Neural crest cell (in vitro differentiated cells): ENCODE measurements at places on chromosomes 7 and 10. TPM values are rescaled to one million over a fixed set of nuclear protein-coding genes. Genes with fewer than 3 reads are reported as not detected.

DNA sequence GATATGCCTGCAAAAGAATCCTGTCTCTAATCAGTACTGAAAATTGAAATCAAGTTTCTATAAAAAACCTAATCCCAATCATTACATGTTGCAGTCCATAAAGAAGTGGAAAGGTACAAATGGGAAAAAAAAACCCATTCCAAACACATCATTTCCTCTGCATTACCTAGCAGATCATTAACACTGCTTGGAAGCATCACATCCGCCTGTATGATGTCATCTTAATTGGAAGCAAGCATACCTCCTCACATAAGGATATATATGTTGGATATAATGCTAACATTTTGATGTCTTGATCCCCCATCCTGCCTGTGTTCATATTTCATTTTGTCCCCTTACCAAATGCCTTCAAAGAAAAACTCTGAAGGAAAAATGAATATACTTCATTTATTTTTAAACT, 241.3 kb upstream of the AOAH start:
- no peak for DNase-seq
- no peaks in the 10 kb centered on the region for H3K27me3 ChIP-seq
- H3K4me1 ChIP-seq, result peaks cover 22% of the 10 kb centered on the region
- no peak overlapping the region for H3K27ac ChIP-seq
- H3K4me3 ChIP-seq, result no peak overlapping the region

DNA sequence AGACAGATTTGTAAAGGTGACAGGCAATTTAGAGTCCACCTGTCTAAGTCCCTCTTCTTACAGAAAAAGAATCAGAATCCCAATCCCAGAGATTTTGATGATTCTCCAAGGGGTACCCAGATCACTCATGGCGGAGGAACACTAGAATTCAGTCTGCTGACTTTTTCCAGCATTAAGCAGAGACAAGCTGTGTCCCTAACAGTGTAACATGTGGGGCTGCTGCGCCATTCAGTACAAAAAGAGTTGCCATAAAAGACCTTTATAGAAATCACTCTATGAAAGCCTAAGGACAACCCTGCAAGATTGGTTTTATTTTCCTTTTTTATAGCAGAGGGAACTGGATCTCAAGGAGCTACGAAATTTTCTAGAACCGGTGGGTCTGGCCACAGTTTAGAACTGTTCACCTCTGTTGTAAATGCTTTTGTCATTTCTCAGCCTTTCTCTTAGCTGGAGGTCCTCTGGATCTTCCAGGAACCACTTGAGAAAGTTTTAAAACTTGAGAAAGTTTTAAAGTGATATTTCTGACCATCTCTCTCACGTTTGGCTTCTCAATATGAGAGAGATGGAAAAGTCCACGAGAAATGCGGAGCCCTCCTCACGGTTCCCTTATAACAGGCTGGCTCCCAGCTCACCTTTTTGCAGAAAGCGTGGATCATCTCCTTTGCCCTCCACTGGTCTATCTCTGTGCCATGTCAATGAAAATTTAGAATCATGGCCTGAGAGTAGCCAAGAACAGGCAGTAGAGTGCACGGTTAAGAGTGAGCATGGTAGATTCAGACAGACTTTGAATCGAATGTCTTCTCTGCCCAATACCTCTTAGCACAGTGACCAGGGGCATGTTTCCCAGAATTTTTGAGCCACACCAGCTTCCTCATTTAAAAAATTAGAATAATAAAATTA, 826 bp downstream of the GIMAP7 start:
- no peak overlapping the region for H3K27ac ChIP-seq
- no peak for DNase-seq
- no peaks in the 10 kb centered on the region for H3K4me1 ChIP-seq
- peaks cover 18% of the 10 kb centered on the region for H3K27me3 ChIP-seq
- no peak overlapping the region for H3K4me3 ChIP-seq

- H3K4me1 ChIP-seq, result peaks cover 22% of the 10 kb centered on the region
- peaks cover 14% of the 10 kb centered on the region for H3K36me3 ChIP-seq
Observed at GRCh38 chr10:121536310-121536913, 61.8 kb downstream of the FGFR2 start.

DNA sequence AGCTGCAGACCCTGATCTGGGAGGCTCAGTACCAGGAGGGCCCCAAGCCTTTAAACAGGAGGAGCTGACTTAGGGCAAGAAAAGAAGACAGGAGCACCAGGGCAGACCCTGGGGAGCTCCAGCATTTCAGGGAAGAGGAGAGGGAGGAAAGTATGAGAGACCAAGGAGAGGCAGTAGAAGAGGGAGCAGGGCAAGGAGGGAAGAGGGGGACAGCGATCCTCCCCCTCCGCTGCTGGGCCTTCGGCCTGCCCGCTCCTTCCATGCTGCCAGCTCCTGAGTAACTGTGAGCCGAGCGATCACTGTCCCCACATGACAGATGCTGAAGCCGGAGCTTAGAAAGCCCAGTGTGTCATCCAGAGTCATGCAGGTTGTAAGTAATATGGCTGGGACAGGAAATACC, 65.9 kb downstream of the ALOX5 start:
- H3K4me1 ChIP-seq, result no peaks in the 10 kb centered on the region
- peak overlapping the region; percentile 19 for H3K27ac ChIP-seq
- H3K36me3 ChIP-seq, result no peaks in the 10 kb centered on the region
- H3K4me3 ChIP-seq, result no peak overlapping the region

DNA sequence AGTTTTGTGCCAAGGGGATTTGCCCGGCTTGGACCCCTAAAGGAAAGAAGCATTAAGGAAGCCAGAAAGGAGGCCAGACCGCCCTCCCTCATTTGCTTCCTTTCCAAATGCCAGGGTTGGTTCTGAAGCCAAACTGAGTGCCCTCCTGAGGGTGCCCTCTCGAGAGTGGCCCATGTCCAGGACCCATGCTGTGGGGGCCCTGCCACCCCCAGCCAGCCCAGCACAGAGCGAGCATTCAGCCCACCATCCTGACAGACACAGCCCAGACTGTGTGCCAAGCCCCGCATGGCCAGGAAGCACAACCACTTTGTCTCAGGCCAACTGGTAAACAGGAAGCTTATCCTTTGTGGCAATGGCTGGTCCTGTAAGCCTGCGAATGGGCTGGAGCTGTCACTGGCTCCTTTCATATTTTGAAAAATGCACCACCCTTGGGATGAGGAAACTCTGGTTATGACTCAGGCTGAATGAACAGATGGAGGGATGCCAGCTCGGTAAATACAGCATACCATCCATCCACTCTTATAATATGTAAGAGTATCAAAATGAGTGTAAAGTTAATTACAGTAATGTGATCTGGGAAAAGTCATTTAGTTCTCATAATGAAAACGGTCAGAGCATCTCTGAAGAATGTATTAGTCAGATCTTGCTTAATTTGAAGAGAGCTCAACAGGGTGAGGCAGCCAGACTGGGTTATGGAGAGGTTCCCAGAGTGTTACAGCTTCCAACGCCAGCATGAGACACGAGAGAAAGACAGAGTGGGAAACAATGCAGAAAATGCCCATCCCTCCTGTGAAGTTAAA, 65.0 kb downstream of the STK17A start:
- no peaks in the 10 kb centered on the region for H3K27me3 ChIP-seq
- no peak for DNase-seq
- H3K27ac ChIP-seq, result peak overlapping the region; percentile 97
- peaks cover 25% of the 10 kb centered on the region for H3K36me3 ChIP-seq
- H3K4me1 ChIP-seq, result peaks cover 68% of the 10 kb centered on the region

ZNF277 gene
- 20.2 and 20.9 TPM in 2 replicates for total RNA-seq

SLIT1 gene
- 9.7 and 10.6 TPM in 2 replicates for total RNA-seq

EPHB6 gene
- 12.3 and 12.5 TPM in 2 replicates for total RNA-seq

NPSR1 gene
- total RNA-seq, result not detected in 2 replicates

ZNF862 gene
- total RNA-seq, result 15.2 and 19.6 TPM in 2 replicates

ZNF485 gene
- total RNA-seq, result 8.2 and 8.4 TPM in 2 replicates

KRIT1 gene
- total RNA-seq, result 48.0 and 49.4 TPM in 2 replicates

ATOH7 gene
- total RNA-seq, result 0.20 and 0.84 TPM in 2 replicates
